ENCODE measurements at places on chromosomes 1 and 21.
A peak's percentile ranks its signal among the peaks of the same experiment; 100 is the strongest.

DNA sequence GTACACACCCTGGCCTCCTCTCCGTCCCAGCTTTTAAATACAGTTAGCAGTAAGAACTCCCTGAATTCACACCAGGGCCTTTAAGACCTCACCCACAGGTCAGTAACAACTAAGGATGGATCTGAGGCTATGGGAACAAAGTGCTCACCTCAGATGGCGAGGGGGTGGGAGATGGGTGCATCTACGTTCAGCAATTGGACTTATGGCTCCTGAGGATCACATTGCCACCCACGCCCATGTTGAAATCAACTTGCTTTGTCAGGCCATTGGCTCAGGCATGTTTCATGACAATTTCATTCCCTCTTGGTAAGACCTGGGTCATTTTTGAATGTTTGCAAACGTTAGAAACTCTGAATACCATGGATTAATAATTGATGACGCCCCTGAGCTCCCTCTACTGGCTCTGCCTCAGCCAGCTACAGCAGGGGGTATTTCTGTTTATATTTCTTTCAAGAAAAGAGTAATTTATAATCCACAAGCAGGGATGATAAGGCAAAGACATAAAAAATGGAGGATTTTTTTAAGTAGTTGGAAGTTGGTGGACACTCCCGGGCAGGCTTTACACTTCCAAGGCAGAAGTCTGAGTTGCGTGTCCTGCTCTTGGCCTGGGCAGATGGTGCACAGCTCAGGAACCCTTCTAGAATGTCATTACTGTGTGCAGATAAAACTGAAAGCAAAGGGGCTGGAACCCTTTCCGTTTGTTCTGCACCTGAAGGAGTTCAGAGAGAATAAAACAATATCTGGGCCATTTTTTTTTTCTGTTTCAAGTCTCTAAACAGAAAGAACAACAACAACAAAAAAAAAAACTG lies 13.7 kb upstream of the LBR start:
- no peak for DNase-seq

DNA sequence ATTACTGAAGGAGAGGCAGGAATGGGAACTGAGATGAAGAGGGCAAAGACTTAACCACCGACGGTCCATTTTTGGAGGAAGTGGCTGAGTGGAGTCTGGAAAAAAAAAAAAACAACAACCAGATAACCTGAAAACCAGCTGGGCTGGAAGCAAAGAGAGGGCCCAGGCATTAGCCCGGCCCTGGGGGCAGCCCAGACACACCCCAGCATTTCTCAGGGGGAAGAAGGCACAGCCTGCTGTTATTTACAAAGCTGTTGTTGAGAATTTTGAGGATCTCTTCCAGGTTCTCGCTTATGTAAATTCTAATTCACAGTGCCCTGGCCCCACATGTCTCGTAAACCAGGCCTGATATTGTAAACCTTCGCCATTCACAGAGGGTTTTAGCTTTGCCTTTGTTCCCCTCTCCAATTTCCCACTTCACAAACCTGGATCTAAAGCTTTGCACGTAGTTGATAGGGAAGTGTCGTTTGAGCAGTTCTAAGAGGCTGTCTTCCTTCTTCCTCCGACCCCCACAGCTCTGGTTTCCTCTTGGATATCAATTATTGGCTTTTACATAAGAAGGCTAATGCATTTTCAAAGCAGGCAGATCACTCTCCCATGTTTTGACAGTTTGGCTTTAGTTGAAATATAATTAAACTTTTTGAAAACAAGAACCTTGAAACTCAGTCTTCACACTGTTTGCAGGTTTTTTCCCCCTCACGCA lies 161.8 kb upstream of the IRF2BP2 start:
- no peak for DNase-seq

DNA sequence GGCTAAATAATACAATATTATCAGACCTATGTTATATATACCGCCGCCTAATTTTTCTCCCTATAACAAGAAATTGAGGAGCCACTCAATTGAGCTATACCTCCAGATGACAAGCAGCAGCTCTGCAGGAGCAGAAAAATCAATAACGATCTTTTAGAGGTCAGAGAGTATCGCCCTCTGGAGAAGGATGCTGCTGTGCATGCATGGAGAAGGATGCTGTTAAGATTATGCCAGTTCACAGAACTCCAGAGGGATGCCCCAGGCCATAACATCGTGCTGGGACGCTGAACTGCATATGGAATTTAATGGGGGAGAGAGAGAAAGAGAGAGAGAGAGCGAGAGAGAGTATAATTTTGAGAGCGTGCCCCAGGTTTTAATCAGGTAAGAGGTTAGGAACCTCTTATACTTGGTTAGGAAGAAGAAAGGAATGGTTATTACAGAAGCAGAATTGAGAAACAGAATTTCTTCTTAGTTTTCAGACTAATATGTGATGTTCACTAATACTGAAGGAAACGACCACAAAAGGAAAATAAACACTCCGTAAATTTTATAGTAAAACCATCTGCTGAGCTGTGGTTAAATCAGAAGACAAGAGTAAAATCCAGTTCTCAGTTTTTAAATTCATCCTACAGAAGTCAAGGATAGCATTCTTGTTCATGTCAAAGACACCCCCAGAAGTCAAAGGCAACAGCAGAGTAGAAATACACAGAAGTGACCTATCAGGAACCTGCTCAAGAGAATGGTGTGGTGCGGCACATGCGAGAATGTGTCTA lies 111.1 kb downstream of the SMYD2 start:
- DNase-seq = no peak

GRCh38 chr1:174875306-174875705 lies 124.4 kb upstream of the CACYBP start:
- DNase-seq = peak; percentile 73

DNA sequence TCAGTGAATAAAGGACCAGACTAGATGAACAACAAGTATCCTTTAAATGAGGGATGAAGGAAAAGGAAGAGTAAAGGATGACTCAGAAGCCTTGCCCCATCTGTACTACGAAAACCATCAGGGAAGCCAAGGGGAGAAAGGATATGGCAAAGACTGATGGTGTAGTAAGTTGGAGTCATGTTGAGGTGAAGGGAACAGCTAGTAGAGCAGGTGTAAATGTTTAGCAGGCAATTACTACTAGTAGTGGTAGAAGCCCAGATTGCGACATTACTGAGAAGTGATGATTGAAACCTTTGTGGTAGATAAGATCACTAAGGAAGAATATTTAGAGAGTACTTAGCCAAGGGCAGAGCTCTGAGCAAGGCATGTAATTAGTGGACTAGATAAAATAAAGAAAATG lies 84.0 kb downstream of the PHTF1 start:
- no peak for DNase-seq
